ENCODE measurements at places on chromosomes 2 and 18. TPM values are rescaled to one million over a fixed set of nuclear protein-coding genes. Genes with fewer than 3 reads are reported as not detected.

CACNB4 gene
- total RNA-seq = under 0.01 TPM

PELI1 gene
- total RNA-seq = 5.6 TPM

UGT1A3 gene
- not detected for total RNA-seq

ILKAP gene
- total RNA-seq = 10.2 TPM

KCNIP3 gene
- total RNA-seq = 0.96 TPM

POTEC gene
- not detected for total RNA-seq

M1AP gene
- total RNA-seq = not detected
